Inflammatory macrophage treated with lipopolysaccharide for 4 hours (primary cell): ENCODE measurements at places on chromosomes 2 and 18.

GRCh38 chr2:45124456-45124855, 115.2 kb upstream of the SIX2 start:
- no peak for DNase-seq

DNA sequence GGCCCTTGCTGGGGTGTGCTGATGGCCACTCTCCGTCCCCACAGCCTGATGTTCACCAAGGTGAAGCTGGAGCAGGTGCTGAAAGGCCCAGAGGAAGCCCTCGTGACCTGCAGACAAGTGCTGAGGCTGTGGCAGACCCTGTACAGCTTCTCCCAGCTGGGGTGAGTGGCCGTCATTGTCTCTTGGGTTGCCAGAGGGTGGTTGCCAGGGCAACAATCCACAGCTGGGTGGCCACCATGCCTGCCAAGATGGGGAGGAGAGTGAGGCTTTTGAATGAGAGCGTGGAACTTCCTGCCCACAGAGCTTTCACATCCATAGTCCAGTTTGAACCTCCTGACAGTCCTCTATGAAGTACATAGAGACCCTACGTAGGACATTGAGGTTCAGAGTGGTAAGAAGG, 108.8 kb downstream of the STPG4 start:
- no peak for DNase-seq

DNA sequence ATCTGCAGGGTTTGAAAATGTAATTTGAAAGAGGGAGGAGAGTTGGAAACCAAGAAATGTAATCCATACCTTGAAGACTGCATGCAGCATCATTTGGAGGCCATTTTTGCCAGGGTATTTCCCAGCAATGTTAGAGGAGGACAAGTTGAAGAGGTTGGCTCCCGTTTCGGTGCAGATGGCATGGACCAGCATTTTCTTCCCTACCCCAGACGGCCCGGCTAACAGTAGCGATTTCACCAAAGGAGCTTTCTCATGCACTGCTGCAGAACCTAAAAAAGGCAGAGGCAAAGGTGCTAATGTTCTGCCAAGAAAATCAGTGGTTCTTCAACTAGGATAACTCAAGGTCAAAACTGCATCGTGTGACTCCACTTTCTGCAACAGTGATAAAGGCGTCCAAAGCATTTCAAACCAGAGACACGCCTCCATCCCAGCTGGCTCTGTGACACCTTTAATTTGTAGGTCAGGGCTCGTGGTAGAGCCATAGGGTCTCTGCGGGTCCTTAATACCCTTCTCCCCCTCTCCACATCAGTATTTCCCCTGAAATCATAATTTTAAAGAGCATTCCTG, 99.6 kb upstream of the ASB18 start:
- DNase-seq: no peak

GRCh38 chr2:45379399-45380087, 231.5 kb downstream of the SRBD1 start:
- no peak for DNase-seq

- no peak for DNase-seq
These were observed 271.0 kb downstream of the TGIF1 start for GRCh38 chr18:3720818-3721545.

DNA sequence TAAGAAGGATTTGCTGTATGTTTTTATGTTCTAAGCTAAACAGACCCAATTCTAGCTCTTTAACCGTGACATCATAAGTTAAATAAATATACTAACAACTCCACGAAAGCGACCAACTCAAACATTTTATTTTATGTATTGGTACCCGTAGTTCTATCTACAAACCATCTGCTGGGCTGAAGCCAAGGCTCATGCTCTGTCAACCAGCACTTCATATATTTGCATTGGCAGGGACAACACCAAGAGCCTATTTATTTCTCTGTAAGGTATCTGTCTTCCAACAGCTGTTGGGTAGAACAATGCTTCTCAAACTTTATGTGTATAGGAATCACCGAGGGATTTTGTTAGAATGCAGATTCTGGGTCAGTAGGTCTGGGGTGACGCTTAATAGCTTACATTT, 64.5 kb downstream of the PID1 start:
- DNase-seq: no peak

GRCh38 chr2:9382604-9383235, 40.6 kb downstream of the ITGB1BP1 start:
- no peak for DNase-seq

DNA sequence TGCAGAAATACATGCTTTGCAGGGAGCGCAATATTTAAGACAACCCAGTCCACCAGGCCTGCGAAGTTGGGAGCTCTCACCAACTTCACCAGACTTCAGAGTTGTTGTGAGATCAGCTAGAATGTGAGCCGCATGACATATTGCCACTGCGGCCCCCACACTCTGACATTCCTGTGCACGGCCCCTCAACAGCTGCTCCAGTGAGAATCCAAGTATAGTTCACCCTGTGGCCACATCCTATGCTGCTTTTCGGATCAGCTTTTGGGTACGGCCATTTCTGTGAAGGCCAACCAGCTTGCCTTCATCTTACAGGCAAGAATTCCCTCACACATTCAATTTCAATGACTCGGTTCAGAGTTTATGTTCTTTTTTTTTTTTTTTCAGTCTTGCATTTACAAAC, 177.8 kb downstream of the SOX11 start:
- no peak for DNase-seq

DNA sequence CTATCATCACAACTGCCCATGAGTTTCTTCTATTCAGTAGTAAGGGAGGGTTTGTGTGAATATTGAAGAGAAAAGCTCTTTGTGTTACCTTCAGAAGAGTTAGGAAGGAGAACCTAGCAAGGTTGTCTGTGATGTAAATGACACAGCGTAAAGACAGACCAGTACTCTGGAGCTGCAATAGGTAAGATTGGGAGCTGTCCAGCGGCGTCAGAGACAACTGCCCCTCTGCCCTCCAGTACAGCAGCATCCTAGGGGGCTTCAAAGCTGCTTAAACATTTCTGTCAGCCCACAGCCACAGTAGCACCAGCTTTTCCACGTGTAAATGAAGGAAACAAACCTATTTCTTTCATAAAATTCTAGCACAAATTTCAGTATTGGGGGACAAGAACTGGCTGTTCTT, 34.5 kb downstream of the NYAP2 start:
- no peak for DNase-seq

- DNase-seq: no peak
These were observed 11.2 kb upstream of the EN1 start for GRCh38 chr2:118858485-118859156.

DNA sequence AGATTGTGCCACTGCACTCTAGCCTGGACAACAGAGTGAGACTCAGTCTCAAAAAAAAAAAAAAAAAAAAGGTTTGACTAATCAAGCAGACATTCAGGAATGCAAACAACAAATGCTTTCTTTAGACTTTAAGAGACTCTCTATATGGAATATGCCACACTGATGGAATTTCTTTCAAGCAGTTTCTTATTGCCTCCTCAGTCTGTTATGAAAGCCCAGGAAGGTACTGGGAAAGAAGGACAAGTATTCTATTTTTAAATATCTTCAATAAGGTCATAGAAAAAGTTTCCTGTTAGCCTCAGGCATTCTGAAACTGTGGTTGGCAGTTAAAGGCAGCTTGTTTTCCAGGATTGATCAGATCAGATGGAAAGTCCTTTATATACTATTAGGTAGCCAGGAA, 241.6 kb downstream of the PIK3C3 start:
- no peak for DNase-seq

GRCh38 chr18:22847392-22847791, 85.7 kb upstream of the RBBP8 start:
- no peak for DNase-seq

GRCh38 chr2:12624905-12625598, 91.7 kb upstream of the TRIB2 start:
- no peak for DNase-seq

DNA sequence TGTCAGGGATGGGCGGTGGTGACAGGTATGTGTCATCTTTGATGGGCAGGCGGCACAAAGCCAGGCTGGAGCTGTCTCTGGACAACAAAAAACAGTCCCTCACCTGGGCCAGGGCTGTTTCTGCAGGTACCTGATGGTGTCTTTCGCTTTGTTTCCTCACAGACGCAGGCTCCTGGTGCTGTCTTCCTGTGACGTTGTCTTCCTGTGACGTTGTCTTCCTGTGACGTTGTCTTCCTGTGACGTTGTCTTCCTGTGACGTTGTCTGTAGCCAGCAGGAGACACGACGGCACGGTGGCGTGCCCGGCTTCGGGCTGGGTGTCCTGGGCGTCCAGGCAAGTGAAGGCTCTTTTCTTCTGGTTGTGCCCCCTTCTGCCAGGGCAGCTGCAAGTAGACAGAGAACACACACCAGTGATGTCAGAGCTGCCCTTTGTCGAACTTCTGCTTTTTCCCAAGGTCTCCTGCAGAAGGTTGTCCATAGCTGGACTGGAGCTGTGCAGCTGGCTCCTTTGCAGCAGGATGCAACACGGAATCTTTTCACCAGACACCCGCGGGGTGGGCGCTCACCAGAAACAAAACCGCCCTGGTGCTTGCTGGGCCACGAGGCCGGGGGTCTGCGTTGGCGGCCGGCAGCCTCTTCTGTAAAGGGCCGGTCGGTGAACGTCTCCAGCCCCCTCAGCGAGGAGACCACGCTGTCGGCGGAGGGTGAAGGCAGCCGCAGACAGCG, 21.1 kb downstream of the GPR35 start:
- DNase-seq: peak; percentile 43

- DNase-seq: no peak
These were observed 13.3 kb downstream of the PRKCE start for GRCh38 chr2:45664635-45665261.

GRCh38 chr2:165778653-165779451, 15.2 kb downstream of the GALNT3 start:
- no peak for DNase-seq

DNA sequence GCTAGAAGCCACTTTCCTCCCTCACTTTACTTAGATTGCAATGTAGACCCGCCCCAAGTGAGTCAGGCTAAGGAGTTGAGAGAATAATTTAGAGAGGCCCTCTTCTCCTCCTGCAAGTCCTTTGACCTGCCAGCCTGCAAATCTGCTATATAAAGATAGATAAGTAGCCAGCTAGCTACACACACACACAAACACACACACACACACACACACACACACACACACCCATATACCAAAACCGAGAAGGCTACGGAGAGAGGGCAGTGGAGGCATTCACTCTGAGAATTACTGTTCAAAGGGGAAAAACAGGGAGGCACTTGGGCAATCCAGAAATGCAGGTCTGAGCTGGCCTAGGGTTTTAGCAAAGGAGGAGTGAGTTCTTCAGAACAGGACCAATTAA, 23.0 kb upstream of the SMAD7 start:
- no peak for DNase-seq

GRCh38 chr2:98086491-98087446, at the start of gene VWA3B:
Gene VWA3B (plus strand): TSS chr2:98087167. CDS start chr2:98093093, 5,926 bp downstream.
- DNase-seq: peak; percentile 81

DNA sequence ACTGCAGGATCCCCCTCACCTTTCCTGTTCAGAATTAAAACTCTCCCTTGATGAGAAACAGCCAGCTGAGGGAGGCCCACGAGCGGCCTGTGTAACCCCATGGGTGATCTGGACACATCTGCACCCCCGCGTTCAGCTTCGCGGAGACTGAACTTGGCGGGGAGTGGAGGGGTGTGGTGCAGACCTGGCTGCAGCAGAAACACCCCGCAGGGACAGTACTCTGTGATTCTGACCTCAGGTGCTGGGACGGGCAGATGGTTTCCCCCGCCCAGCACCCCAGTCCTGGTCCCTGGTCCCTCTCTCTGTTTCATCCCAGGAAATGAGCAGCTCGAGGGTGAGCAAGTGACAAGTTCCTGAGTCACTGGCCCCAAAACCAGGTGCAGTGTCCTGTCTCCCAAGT, 41.2 kb downstream of the GBX2 start:
- DNase-seq: no peak

- DNase-seq: no peak
These were observed 31.4 kb upstream of the ZNG1B start for GRCh38 chr2:113406114-113406513.

DNA sequence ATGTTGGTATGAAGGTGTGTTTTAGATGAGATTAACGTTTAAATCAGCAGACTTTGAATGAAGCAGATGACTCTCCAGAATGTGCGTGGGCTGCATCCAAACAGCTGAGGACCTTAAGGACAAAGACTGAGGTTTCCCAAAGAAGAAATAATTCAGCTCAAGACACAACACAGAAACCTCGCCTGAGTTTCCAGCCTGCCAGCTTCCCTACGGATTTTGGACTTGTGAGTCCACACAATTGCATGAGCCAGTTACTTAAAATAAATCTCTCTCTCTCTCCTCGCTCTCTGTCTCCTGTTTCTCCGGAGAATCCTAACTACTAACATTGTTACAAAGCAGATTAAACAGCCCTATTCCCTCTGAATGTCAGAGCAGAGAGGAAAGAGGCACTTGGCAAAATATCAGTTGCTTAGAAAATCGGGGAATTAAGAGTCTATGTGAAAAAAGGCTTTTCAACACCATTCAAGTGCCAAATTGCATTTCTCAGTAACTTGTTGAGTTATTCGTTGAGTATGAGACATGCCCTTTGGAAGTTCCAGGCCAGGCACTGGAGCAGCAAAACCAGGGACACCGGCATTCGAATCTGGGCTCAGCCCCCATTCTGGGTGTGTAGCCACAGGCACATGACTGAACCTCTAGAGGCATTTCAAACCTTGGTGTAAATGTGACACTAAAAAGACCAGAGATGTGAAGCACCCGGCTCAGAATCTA, 174.6 kb upstream of the PID1 start:
- no peak for DNase-seq

- DNase-seq: no peak
These were observed 7.3 kb upstream of the TPO start for GRCh38 chr2:1405967-1406366.

DNA sequence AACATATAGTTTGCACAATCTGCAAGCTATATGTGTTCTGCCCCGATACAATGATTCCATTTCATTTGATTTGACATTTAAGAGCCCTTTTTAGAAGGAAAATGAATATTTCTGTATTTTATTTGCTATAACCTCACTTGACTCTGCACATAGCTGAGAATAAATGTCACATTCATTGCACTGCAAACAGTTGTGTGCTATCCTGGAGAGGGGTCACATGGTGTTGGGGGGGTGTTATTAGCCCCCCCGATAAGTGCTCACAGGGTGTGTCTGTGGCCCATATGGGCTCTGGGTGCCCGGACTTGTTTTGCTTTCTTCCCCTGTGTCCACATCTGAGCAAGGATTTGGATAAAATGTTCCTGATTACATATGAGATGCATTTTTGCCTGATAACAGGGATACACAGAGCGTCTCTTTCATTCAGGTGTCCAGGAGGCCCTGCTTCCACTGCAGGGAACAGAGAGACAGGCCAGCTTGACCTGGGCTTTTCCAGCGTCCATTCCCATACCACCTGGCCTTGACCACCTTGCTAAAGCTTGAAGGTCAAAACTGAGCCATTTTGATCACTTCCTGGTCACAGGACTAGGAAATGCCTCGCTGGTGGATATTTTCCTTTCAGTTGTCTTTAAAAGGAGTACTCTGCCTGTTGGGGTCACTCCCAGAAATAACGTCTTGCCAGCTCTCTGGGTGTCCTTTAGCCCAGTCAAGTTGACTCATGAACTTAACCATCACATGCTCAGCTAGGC, 38.4 kb upstream of the ID2 start:
- peak; percentile 25 for DNase-seq
